ENCODE measurements at places on chromosomes 13 and 19.

GRCh38 chr19:11570039-11570462 is 7.4 kb downstream of the ACP5 start:
- no peak for DNase-seq

GRCh38 chr13:114203536-114203935 is 24.5 kb downstream of the CFAP97D2 start:
- DNase-seq, result no peak

GRCh38 chr13:59519819-59520218 is 643.9 kb downstream of the DIAPH3 start:
- no peak for DNase-seq

- no peak for DNase-seq
These were observed 61.3 kb downstream of the NUFIP1 start for GRCh38 chr13:44927968-44928367.

- no peak for DNase-seq
These were observed 271.0 kb downstream of the DNAJC15 start for GRCh38 chr13:43294412-43294811.

- no peak for DNase-seq
These were observed 738.3 kb upstream of the GPC6 start for GRCh38 chr13:92488249-92488852.

DNA sequence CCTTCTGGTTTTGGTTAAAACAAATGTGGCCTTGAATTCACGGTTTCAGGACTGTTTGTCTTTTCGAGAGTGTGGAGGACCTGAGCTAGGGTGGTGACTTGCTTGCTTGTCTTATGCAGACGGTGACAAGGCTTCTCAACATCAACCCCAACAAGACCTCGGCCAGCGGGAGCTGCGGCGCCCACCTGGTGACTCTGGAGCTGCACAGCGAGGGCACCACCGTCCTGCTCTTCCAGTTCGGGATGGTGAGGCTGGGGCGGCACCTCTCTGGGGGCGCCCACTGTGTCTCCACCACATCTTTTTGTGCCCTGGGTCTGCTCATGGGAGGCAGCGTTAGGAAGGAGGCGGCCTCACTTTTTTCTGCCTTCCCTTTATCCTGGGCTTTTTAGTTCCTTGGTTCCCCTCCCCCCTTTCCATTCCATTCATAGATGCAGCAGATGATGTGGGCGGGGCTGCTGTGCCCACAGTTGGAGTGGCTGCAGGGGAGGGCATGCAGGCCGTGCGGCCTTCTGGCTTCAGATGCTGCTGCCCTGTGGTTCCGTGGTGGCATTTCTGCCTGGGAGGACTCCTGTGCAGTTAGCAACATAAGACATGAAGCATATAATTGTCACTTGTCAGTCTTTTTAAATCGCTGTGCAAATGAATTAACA is 23.3 kb downstream of the LAMP1 start:
- no peak for DNase-seq

DNA sequence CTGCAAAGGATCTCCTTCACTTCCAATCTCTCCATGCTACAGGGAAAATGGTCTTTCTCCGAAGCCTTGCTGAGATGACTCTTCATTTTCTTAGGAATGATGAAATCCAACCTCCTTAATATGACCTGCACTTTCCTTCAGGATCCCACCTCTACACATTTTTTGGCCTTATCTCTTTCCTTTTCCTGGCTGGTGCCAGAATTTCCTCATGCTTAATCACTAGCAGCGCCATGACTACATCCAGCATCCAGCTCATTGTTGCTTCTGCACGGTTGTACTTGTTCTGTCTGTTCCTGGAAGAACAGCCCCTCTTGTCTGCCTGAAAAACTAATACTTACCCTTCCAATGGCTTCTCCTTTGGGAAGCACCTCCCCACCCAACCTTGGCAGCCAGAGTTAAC is 68.4 kb downstream of the TEX26 start:
- no peak for DNase-seq

DNA sequence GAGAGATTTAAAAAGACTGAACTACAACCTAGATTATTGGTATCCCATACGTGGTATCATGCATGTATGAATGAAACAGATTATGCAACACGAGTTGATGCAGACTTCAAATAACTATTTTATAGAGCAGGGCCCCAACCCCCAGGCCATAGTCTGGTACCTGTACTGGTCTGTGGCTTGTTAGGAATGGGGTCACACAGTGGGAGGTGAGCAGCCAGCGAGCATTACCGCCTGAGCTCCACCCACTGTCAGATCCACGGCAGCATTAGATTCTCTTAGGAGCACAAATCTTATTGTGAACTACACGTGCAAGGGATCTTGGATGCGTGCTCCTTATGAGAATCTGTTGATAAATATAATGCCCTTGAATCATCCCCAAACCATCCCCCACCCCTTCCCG is 320.2 kb downstream of the TBC1D4 start:
- no peak for DNase-seq

GRCh38 chr13:71875823-71876222 is 8.8 kb upstream of the DACH1 start:
- no peak for DNase-seq

DNA sequence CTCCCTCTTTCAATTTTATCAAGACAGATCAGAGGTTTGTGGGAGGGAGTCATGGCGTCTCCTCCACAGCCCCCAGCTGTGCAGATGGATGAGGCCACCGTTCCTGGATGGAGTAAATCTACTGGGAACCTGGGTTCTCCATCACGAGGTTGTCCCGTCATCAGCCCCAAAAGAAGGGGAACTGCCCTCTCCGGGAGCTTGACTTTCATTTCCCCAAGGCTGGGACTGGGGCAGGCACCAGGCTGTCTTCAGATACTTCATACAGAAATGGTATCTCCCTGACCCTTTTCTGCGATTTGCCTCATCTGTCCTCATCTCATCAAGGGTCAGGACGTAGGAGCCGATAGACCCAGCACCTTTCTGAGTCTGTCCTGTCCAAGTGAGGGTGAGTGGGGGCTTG is 9.8 kb downstream of the LILRB2 start:
- DNase-seq, result no peak

- DNase-seq, result no peak
These were observed 420.5 kb downstream of the DIAPH3 start for GRCh38 chr13:59743195-59743594.

DNA sequence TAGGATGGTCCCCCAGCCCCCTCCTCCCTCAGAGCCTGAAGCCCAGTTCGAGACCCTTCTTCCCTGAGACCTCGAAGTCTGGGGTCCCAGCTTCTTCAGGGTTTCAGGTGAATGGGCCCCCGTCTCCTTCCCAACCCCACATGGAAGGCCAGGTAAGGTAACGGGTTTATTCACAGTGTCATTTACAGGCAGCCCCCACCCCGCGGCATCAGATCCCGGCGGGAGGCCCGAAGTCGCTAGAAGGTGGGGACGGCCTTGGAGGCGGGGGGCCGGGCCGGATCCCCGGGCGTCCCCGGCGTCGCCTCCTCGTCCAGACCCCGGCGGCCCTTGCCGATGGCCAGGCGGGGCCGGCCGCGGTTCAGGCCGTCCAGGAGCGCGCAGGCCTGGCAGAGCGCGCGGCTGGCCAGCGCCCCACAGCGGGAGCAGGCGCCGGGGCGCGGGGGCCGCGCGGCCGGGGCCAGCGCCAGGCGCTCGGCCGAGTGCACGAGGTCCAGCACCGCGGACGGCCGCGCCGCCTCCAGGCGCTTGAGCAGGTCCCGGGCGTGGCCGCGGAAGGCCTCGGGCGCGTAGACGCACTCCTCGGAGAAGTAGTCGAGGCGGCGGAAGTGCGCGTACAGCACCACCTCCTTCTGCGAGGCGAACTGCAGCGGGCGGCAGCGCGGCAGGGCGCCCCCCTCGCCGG is 9.7 kb downstream of the CTU1 start:
- DNase-seq, result no peak

DNA sequence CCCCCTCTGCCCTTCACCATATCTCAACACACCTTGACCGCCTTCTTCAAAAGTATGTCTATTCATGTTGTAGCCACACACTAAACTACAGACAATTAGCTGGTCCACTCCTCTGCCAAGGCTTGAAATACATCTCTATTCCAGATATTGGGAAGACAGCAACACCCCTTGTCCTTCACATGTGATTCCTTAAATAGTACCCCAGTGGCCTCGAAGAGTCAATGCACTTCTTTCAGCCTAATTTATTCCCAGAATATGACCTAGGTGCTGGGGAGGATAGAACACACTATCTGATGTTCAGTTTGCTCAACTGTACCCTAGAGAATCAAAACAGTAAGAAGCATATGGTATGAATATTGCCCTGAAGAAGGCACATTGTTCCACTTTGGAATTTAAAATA is 82.4 kb upstream of the DACH1 start:
- DNase-seq, result no peak

DNA sequence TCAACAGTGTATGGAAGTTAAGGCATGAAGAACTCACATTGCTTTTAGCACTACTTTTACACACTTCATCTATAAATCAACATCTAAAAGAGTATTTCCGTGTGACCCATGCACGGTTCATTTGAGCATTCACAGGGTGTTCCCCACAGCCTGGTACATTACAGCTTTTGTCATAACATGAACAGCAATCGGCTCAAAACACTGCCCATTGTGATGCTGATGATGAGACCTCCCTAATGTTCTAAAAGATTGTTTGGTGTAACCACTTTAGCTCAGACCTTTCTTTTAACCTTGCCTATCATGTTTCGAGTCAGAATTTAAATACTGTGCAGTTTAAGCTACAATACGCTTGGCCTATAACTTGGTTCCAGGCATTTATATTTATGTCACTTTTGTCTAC is 4.1 kb upstream of the KLF5 start:
- DNase-seq, result no peak
